GM12878 (cell line): ENCODE measurements at places on chromosomes 2 and 18.

DNA sequence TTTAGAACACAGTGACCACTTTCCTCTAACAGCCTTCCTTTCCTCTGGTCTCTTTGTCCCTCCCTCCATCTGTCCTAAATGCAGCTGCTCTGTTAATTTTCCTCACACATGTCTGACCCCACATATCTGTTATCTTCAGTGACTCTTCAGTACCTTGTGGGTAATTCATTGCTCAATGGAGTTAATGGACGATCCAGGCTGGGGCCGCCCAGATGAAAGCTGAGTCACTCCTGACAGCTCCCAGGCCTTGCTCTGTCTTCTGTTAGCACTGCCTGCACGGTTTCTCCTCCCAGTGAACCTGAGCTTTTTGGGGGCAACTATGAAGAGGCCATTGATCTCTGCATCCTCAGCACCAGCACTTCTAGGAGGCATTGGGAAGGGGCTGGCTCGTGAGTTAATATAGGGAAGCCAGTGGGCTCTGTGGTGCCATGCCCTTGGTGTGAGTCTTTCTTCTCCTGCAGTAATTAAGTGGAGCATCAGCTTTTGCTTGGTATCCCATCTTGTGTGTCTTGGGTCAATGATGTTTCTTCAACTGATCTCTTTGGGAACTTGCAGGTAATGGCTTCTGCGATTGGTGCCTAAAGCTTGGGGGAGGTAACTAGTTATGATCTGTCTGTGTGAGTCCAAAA, 67.3 kb downstream of the SNORC start:
- no peak for DNase-seq

GRCh38 chr2:23002234-23002633, 382.7 kb upstream of the KLHL29 start:
- no peak for DNase-seq

GRCh38 chr2:105432749-105433148, 33.9 kb upstream of the FHL2 start:
- no peak for DNase-seq

- DNase-seq = no peak
These were observed 17.3 kb upstream of the NMUR1 start for GRCh38 chr2:231547315-231548110.

- no peak for DNase-seq
These were observed 4.6 kb downstream of the TTR start for GRCh38 chr18:31596081-31596872.

GRCh38 chr2:166333801-166334200, 41.9 kb downstream of the SCN9A start:
- no peak for DNase-seq

GRCh38 chr2:160477032-160477431, 16.6 kb downstream of the RBMS1 start:
- DNase-seq = no peak

- DNase-seq = no peak
These were observed 259.6 kb downstream of the CLIP4 start for GRCh38 chr2:29374823-29375222.

DNA sequence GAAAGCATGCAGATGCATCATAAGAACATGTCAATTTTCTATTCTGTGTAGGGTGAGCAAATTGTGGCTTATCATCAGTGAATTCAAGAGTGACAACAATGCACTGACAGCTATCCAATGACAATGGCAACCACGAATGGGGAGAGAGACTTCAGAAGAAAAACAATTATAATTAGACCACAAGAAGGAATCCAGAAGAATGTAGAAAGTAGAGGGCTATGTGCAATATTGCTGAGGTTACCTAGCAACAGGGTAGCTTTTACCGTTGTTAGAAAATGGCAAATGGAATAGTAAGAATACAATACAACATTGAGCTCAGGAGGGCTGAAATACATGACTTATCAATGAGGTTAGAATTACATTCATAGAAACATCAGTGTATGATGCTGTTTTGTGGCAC, 71.1 kb upstream of the SESTD1 start:
- DNase-seq = no peak

- no peak for DNase-seq
These were observed 129.9 kb upstream of the HS6ST1 start for GRCh38 chr2:128448331-128449225.

- no peak for DNase-seq
These were observed at the start of gene TMEM178A for GRCh38 chr2:39665811-39666490. Gene TMEM178A (plus strand): TSS chr2:39665917. CDS start chr2:39665975, 58 bp downstream.

- peak; percentile 77 for DNase-seq
These were observed 261.6 kb downstream of the NAPG start for GRCh38 chr18:10787293-10787901.

DNA sequence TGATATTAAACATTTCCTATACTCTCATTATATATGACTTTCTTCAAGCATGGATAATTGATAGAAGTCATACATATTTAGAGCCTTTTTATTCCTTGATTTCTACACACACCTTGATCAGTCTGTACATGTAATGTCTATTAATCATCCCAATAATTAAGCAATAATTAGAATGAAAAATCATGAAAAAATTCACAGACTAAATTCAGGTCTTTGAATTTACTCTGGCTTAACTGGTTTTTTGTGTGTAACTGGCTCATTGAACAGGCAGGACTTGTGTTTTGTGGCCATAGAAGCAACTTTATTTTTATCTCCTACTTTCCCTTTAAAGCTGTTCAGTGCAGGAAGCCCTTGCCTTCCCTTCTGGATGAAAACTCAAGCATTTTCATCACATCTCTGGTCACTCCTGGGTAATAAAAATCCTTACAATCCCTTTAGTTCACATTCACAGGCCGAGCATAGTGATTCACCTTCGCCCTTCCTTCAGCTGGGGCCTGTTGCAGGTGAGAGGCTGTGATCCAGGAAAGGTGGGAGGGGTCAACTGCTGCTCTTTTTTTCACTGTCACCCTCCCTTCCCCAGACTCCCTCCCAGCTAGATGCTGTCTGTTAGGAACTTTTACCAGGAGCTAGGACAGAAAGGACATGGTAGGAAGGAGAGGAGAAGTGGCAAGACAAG, 58.0 kb upstream of the ITSN2 start:
- no peak for DNase-seq

- DNase-seq = peak; percentile 23
These were observed 80.4 kb downstream of the LPIN2 start for GRCh38 chr18:2932247-2933181.

- no peak for DNase-seq
These were observed 13.1 kb upstream of the GPR17 start for GRCh38 chr2:127632592-127633489.

- no peak for DNase-seq
These were observed 4.5 kb downstream of the KLF11 start for GRCh38 chr2:10047616-10048500.

DNA sequence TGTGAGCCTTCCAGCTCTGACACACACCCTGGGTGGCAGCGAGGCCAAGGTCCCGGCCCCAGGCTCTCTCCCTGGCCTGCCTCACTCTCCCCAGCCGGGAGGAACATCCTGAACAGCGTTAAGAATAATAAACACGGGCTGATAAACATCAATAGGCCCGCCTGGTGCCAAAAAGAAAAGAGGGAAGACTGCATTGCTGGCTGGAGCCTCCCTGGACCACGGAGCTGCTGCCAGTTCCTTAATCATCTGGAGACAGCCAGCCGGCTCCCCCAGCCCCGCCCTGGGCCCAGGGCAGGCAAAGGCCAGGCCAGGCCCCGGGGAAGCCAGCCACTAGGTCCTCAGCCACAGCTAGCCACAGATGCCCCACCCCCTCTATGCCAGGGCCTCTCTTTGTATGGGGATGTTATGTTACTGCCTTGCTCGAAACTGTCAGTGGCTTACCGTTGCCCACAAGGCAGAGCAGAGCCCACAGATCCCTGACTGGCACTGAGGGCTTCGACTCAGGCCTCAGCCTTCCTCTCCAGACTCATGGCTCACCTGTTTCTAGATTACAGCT, 293.7 kb downstream of the DYSF start:
- no peak for DNase-seq

GRCh38 chr18:35671966-35672603, 90.5 kb downstream of the GALNT1 start:
- DNase-seq = no peak

DNA sequence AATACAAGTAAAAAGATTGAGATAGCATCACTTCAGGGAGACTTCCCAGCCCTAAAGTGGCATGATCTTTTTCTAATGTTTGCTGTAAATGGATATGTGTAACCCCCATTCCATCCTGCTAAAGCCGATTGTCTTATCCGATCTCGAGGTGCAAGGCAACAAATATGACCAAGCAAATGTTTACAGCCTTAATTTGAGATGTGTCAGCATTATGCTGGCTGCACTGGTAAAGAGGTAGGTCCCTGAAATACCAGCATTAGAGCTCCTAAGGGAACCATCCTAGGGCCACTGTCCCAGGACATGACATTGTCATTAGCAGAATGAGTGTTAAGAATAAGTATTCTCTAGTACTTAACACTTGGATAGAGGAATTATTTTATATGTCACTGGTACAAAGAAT, 108.4 kb downstream of the EPC2 start:
- no peak for DNase-seq

DNA sequence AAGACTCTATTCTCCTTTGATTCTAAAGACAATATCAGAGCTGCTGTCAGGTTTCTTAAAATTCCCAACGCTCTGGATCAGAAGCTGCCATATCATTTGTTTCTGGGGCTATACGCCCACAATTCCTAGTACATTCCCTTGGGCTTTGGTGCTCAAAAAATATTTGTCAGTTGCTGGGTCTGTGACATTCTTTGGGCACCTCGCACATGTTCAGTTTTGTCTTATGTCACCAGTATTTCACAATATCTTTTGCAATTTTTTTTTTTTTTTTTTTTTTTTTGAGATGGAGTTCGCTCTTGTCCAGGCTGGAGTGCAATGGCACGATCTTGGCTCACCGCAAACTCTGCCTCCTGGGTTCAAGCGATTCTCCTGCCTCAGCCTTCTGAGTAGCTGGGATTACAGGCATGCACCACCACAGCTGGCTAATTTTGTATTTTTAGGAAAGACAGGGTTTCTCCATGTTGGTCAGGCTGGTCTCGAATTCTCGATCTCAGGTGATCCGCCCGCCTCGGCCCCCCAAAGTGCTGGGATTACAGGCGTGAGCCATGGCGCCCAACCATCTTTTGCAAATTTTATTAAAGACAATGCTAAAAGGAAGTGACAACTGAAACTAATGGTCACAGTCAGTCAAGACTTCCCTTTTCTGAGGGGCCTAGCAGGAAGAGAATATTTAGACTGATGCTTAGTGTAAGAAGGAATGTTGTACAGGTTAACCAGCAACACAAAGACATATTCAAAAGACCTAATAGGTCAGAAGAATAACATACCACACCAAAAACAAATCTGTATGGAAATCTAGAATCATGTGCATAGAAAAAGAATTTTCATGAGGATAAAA, 6.8 kb downstream of the ZNF397 start:
- DNase-seq = no peak

DNA sequence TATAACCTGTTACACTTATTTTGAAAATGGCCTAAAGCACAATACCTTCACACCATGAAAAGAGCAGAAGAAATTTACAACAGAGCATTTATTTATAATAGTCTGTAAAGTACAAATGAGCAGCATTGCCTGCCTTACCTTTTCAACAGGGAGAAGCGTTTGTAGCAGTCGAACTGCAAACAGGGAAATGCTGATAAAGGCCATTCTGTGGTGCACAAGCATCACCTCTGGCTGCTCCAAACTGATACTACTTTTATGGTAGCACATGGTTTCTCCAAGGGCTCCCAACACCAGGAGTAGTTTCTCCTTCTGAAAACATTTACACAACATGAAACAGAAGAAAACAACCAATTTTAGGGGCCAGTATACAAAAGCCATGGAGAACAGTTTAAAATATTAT, 28.9 kb downstream of the RTTN start:
- DNase-seq = no peak

DNA sequence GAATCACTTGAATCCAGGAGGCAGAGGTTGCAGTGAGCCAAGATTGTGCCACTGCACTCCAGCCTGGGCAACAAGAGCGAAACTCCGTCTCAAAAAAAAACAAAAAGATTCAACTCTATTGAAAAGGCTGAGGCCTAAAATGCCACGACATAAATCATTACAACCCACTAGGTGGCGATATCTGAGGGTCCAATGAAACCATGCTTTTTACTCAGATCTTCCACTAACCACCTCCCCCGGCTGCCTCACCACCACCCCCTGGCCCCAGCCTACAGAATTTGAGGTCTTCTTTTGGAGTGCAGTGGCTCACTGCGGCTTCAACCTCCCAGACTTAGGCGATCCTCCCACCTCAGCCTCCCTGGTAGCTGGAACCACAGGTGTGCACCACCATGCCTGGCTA, 57.5 kb downstream of the AP1S3 start:
- DNase-seq = no peak

GRCh38 chr2:58543442-58543841, 302.3 kb upstream of the FANCL start:
- no peak for DNase-seq

- no peak for DNase-seq
These were observed 288.5 kb downstream of the NAPG start for GRCh38 chr18:10814336-10814735.

DNA sequence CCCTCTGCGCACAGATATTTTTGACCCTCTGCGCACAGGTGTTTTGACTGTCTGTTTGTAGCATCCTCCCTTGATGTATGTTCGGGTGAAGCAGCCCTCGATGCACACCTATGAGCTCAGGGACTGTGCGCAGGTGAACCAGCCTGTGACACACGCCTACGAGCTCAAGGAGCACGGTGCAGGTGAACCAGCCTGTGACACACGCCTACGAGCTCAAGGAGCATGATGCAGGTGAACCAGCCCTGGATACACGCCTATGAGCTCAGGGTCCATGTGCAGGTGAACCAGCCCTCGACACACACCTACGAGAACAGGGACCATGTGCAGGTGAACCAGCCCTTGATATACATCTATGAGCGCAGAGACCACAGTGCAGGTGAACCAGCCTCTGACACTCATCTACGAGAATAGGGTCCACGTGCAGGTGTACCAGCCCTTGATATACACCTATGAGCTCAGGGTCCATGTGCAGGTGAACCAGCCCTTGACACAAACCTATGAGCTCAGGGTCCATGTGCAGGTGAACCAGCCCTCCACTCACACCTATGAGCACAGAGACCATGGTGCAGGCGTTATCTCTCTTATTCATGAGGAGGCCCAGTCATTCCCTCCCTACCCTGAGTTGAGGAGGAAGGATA, 33.9 kb downstream of the SH3BP4 start:
- no peak for DNase-seq

DNA sequence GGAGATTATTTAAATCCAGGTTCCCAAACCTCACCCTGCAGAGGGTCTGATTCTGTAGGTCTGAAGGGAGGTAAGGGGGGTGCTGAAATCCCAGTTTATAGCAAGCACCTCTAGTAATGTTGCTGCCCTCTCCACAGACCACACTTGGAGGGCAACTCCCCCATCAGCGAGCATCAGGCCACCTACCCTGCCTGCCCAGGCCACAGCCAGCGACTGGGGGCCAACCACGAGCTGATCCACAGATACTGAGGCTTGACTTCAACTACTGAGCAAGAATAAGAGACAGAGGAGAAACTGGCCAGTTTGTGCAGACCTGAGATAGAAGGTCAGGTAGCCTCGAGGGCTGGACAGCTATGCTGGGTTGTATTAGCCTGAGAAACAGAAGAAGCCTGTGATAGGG, 36.3 kb upstream of the LBH start:
- DNase-seq = no peak
